OCI-LY7 (cell line): ENCODE measurements at places on chromosomes 4 and X. TPM values are rescaled to one million over a fixed set of nuclear protein-coding genes. Genes with fewer than 3 reads are reported as not detected.

DNA sequence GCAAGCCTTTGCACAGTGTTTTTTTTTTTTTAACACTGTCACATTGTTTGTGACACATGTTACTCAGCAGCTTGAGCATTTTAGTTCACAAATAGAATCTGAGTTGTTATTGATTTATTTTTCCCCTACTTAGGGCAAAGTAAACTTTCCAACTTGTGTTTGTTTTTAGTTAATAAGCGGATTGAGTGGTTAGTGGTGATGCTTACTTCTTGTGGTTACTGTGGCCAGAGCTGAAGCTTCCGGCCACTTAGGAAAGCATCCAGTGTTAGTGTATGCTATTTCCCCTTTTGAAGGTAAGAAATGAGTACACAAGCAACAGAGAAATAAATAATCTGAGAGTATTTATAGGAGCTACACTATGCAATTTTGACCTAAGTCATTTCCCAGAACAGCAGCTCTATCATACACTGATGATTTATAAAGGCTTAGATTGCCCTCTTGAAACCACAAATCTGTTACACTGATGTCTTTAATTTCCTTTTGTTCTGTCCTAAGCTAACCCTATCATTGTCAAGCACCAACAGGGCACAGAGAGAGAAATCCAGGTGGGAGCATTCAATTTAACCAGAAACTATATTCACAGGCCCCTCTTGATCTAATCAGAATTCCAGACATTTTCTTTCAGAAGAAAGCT is 2464.6 kb downstream of the PCDH7 start:
- DNase-seq = no peak

DNA sequence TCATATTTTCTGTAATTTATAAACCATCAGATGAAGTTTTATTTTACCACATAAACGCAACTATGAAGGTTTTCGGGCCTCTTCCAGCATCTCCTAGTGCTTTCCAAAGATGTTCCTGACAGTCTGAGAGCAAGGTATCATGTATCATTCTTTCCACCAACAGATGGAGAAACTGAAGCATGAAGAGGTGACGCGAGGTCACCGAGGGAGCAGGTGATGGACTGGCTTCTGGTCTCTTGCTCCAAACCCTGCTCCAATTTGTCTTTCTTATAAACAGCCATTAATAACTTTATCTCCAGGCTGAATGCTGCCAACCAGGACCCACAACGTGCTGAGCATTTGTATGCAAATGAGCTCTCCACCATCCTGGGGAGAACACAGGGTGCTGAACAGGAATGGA is 86.3 kb upstream of the MAML3 start:
- no peak for DNase-seq

GRCh38 chr4:147958057-147958456 is 226.2 kb downstream of the ARHGAP10 start:
- no peak for DNase-seq

GRCh38 chr4:30757357-30757756 is 37.2 kb downstream of the PCDH7 start:
- no peak for DNase-seq

DNA sequence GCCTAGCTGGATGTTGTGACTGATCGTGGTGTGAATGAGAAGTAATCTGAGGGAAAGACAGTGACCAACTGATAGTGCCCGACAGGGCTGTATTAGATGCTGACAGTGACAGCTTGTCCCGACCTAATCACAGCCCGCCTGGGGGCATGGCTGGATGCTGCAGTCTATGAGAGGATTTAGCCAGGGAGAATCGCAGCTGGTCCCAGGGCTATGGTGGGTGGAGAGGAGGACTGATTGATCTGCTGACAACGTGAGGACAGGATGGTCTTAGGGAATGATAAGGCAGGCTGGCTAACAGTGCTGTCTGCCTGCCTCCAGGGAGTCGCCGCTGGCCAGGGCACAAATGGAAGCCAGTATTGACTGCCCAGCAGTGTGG is 621 bp upstream of the SUV39H1 start:
- DNase-seq = no peak

DNA sequence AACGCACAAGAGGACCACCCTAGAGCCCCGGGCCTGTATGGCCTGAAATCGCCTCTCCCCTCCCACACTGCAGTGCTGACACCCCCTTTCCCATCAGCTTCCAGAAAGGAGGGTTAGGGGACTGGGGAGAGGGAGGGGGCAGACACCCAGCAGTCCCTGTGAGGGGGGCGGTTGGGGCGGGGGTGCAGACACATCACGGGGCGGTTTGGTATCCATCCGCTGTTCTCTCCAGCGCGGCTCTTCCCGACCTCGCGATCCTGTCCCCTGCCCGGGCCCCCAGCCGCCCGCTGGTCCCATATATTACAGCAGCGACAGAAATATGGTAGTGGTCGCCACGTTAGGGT is 404 bp upstream of the GPRASP2 start:
- DNase-seq = no peak

DNA sequence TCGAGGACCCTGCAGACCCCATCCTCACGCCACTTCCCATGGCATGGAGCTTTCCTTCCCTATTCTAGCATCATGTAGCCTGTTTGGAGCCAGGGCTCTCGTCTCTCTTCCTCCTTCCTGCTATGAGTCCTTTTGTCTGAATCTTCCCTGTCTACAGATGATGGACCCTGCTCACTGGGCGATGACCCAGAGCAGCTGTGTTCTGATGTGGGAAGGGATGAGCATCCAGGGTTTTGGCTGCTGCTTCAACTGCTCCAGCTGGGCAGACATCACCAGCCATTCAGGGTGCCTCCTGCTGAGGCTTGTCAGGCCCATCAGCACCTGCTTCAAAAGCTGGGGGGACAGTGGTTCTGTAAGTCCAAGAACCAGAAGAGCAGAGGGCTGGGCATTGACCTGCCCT is 3.2 kb upstream of the CCKAR start:
- DNase-seq = no peak

GRCh38 chrX:154603438-154604430 is 15.3 kb downstream of the CTAG1B start:
- no peak for DNase-seq

GRCh38 chr4:978957-979701 is 5.8 kb upstream of the DGKQ start:
- no peak for DNase-seq

DNA sequence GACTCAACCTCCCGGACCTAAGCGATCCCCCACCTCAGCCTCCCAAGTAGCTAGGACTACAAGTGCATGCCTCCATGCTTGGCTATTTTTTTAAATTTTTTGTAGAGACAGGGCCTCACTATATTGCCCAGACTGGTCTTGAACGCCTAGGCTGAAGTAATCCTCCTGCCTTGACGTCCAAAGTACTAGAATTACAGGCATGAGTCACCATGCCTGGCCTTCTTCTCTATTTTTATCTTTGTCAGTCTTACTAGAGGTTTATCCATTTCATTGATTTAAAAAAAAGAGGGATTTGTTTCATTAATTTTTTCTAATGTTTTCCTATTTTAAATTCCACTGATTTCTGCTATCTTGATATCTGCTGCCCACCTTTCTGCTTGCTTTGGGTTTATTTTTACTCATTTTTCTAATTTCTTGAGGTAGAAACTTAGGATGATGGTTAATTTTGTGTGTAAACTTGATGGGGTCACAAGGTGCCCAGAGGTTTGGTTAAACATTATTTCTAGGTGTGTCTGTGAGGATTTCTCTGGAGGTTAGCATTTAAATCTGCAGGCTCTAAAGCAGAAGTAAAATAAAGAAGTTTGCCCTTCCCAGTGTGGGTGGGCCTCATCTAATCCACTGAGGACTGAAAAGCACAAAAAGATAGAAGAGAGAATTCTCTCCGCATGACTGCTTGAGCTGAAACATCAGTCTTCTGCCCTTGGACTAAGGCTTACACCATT is 116.2 kb upstream of the DCLK2 start:
- DNase-seq = no peak

GRCh38 chrX:121322159-121322558 is 274.7 kb downstream of the GLUD2 start:
- peak; percentile 4 for DNase-seq

- no peak for DNase-seq
Observed at GRCh38 chrX:43974741-43975465, 1.7 kb upstream of the NDP start.

- no peak for DNase-seq
Observed at GRCh38 chrX:68878977-68879645, 50.3 kb downstream of the EFNB1 start.

GRCh38 chr4:158186815-158187214 is 14.0 kb upstream of the GASK1B start:
- DNase-seq = no peak

DNA sequence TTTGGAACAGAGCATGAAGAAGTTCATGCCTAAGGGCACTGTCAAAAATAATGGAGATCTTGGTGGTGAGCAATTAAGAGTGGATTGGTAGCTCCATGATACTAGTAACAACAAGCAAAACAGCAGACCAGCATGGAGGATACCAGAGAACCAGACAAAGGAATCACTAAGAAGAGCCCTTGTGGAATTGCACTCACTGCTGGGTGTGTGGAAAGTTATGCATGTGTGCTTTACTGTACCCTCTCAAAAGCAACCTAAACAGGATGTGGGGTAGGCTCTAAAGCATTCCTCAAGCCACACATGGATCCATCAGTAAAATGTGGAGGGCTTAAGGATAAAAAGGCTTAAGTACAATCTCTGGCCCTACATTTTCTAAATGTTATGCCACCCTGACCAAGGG is 69.5 kb downstream of the AR start:
- no peak for DNase-seq

DNA sequence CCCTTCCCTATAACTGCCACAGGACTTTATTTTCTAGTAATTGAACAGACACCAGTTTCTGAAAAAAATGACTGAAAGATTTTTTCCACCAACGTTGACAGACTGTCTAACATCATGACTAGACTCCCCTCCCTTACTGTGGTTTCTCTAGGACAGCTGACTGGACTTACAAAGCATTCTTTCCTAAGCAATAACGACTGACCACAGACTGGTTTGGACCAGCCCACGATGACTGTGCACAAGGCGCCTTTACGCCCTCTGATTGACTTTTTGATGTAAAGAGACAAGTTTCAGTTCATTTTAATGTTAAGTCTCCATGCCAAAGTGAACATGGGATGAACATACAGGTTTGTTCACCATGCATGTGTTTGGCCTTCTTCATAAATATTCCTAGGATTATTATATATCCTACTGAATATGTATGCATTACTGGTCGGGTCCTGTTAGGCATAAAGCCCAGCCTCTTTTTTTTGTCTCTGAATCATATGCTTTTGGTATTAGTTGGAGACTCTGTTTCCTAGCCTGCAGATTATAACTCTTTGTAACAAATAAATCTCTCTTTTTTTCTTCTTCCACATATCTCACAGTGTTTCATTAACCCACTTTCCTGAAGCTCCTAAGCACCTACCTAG is 50.5 kb upstream of the UGT2B4 start:
- no peak for DNase-seq

GRCh38 chr4:140874056-140874455 is 117.9 kb upstream of the TBC1D9 start:
- no peak for DNase-seq

DNA sequence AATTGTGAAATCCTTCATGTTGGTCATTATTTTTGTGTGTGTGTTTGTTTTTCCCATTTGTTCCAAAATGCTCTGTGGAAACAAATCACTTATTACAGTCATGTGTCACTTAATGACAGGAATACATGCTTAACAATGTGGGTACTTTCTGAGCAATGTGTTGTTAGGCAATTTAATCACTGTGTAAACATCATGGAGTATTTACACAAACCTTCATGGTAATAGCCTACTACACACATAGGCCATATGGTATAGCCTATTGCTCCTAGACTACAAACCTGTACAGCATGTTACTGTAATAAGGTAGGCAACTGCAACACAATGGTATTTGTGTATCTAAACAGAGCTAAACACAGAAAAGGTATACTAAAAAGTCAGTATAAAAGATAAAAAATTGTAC is 388.9 kb upstream of the PPP1R2C start:
- DNase-seq = no peak

GRCh38 chr4:85812776-85813175 is 337.8 kb downstream of the ARHGAP24 start:
- DNase-seq = no peak

DNA sequence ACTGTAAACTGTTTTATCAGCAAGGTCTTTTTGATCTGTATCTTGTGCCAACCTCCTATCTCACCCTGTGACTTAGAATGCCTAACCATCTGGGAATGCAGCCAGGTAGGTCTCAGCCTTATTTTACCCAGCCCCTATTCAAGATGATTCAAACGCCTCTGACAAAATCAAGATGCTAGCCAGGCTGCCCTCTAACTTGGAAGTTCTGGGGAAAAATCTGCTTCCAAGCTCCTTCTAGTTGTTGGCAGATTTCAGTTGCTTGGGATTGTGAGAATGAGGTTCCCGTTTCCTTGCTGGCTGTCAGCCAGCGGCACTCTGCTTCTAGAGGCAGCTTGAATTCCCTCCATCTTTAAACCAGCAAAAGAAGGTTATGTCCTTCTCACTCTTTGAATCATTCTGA is 34.7 kb downstream of the LUZP4 start:
- no peak for DNase-seq

The SYTL5 gene
- total RNA-seq = not detected in 2 replicates

The MUC7 gene
- total RNA-seq = not detected in 2 replicates

The UGT2B10 gene
- total RNA-seq = not detected in 2 replicates

The VEGFD gene
- not detected in 2 replicates for total RNA-seq

The CXCL11 gene
- total RNA-seq = 0.40 TPM in 1 of 2 replicates, not detected in the other

The CWH43 gene
- not detected in 2 replicates for total RNA-seq

The ZNF595 gene
- total RNA-seq = 1.6 and 1.8 TPM in 2 replicates

The CRMP1 gene
- total RNA-seq = not detected in 2 replicates

The RASGEF1B gene
- 5.7 and 9.8 TPM in 2 replicates for total RNA-seq

The ANTXR2 gene
- not detected in 2 replicates for total RNA-seq
